Tracheal epithelial cell (primary cell): ENCODE measurements at places on chromosomes 13 and 19. TPM values are rescaled to one million over a fixed set of nuclear protein-coding genes. Genes with fewer than 3 reads are reported as not detected.

RASGRP4 gene
- total RNA-seq = not detected in 2 replicates

SIGLEC5 gene
- not detected in 2 replicates for total RNA-seq

PSG6 gene
- not detected in 2 replicates for total RNA-seq

DOCK9 gene
- 72.8 and 109 TPM in 2 replicates for total RNA-seq

RFXAP gene
- 0.72 and 1.1 TPM in 2 replicates for total RNA-seq
